ENCODE measurements at places on chromosomes 16 and 17.

GRCh38 chr16:3546986-3547682 lies 30.1 kb downstream of the NLRC3 start:
- DNase-seq: no peak

DNA sequence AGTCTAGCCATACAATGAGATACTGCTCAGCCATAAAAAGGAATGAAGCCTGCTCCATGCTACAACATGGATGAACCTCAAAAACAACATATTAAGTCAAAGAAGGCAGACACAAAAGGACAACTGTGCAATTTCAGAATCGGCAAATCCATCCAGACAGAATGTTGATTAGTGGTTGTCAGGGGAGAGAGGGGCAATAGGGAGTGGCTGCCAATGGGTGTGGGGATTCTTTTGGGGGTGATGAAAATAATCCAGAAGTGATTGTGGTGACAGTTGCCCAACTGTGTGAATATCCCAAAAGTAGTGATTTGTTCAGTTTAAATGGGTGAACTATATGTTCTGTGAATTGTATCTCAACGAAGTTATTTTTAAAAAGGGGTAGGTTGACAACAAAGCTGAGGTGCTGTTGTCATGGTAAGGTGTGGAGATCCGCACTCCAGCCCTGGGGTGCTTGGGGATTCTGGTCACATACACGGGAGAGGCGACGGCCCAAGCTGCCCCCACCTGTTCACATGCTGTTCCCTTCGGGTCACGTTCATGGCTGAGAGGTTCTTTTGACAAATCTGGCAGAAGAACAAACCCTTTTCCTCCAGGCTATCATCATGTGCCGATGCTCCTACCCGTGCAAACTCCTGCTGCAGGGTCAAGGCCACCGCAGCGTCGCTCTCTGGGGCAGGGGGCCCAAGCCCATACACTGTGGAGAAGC lies 9.6 kb downstream of the SLX4 start:
- no peak for DNase-seq

DNA sequence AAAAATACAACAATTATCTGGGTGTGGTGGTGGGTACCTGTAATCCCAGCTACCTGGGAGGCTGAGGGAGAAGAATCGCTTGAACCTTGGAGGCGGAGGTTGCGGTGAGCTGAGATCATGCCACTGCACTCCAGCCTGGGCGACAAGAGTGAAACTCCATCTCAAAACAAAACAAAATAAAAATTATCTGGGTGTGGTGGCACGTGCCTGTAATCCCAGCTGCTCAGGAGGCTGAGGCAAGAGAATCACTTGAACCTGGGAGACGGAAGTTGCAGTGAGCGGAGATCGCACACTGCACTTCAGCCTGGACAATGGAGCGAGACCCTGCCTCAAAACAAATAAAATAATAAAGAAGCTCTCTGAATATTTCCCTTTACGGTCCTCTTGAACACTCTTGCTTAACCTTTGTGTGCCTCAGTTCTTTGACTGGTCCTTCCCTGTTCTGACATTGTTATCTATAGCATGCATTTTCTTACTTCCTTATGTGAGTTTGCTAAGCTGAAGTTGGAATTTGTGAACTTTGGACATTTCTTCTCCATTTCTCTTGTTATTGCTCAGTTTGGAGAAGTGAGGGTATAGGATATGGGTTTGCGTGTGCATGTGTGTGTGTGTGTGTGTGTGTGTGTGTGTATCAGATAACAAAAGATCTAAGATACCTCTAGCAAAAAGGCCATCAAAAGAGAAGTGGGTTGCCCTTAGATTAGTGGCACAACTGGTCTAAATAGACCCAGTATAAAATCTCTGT lies 29.7 kb upstream of the WSB1 start:
- no peak for DNase-seq

- no peak for DNase-seq
Measured at GRCh38 chr17:72953621-72954020, 138.9 kb downstream of the SLC39A11 start.

GRCh38 chr17:11644265-11645212 lies 46.3 kb downstream of the DNAH9 start:
- peak; percentile 30 for DNase-seq

- no peak for DNase-seq
Measured at GRCh38 chr16:75087375-75087979, 29.1 kb downstream of the LDHD start.

GRCh38 chr17:5587438-5588032 lies 3.2 kb upstream of the NLRP1 start:
- DNase-seq: peak; percentile 39

DNA sequence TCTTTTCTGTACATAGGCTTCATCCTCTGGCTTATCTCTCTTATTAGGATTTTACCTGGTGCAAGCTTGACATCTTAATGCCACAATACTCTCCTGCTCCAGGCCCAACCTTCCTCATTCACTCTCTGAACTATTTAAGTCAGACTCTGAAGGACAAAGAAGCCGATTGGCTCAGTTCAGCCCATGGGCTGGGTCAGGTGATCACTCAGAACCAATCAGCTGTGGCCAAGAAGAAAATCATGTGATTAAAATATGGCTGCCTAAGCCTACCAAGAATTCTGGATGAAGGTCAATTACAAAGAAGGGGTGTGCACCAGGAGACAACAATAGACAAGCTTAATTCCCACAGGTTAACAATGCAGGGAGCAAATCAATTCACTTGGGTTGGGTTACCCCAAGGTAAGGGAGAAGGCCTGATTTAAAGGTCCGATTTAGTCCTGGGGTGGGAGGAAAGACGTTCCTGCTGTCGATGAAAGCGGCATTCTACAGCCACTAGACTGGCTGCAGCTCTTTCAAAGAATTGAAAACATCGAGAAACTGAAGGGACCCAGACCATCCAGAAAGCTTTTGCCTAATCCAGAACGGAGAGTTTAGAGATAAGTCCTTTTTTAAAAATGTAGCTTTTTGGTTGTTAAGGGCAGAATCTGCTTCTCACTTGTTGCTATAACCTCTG lies 42.9 kb upstream of the NFAT5 start:
- DNase-seq: peak; percentile 30

DNA sequence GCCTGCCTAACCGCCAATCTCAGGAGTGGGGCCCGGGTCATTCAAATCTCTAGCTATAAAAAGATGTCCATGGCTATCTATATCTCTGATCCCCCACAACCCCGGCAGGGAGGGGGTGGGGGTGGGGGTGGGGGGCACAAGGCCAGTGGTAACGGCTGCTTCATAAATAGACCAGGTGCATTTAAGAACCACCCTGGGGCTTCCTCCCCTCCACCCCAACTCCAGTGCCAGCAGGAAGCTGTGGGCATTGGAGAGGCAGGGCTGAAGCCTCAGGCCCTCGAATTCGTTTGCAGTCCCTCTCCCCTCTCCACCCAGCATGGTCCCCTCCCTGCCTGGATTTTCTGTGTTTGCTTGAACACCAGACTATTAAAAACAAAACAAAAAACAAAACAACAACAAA lies 56.0 kb downstream of the RAP1GAP2 start:
- DNase-seq: no peak

GRCh38 chr16:81694494-81695280 lies 84.4 kb upstream of the PLCG2 start:
- no peak for DNase-seq

- DNase-seq: no peak
Measured at GRCh38 chr17:35543856-35544255, 6.4 kb upstream of the SLFN12L start.
